ENCODE measurements at places on chromosomes 11 and 22.
A peak's percentile ranks its signal among the peaks of the same experiment; 100 is the strongest.

GRCh38 chr11:12765428-12765827 lies 91.2 kb downstream of the TEAD1 start:
- H3K4me1 ChIP-seq: peaks cover 2% of the 10 kb centered on the region
- no peaks in the 10 kb centered on the region for H3K36me3 ChIP-seq
- DNase-seq: no peak
- H3K27ac ChIP-seq: no peak overlapping the region
- no peak overlapping the region for H3K4me3 ChIP-seq
- H3K27me3 ChIP-seq: peaks cover 12% of the 10 kb centered on the region

GRCh38 chr11:65485920-65486219 lies 13.0 kb upstream of the MALAT1 start:
- DNase-seq: no peak
- no peak overlapping the region for H3K27ac ChIP-seq
- no peak overlapping the region for H3K4me3 ChIP-seq
- peaks cover 6% of the 10 kb centered on the region for H3K27me3 ChIP-seq

DNA sequence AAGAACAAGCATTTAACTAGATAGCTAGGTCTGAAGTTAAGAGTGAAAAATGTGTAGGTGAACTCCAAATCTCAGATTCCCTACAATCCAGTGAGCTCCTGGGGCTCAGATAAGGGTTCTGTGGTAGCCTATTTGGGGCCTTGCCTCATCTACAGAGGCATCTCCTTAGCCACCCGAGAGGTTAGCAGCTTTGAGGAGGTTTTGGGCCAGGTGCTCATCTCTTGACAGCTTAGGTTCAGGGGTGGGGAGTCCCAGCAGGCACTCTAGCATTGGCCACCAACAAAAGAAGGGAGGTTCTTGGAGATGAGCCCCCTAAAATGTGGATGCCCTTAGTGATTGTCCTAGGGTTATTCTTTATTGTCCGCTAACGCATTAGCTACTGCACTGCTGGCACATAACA lies 184.4 kb upstream of the B3GAT1 start:
- H3K27me3 ChIP-seq: peaks cover 26% of the 10 kb centered on the region
- no peaks in the 10 kb centered on the region for H3K36me3 ChIP-seq
- H3K4me3 ChIP-seq: no peak overlapping the region
- H3K4me1 ChIP-seq: no peaks in the 10 kb centered on the region
- H3K27ac ChIP-seq: no peak overlapping the region
- DNase-seq: no peak

- H3K4me1 ChIP-seq: no peaks in the 10 kb centered on the region
- no peaks in the 10 kb centered on the region for H3K27me3 ChIP-seq
- no peaks in the 10 kb centered on the region for H3K36me3 ChIP-seq
- H3K4me3 ChIP-seq: no peak overlapping the region
These were observed 189.8 kb downstream of the SOX6 start for GRCh38 chr11:16166571-16166970.

- DNase-seq: no peak
- no peak overlapping the region for H3K27ac ChIP-seq
- peaks cover 59% of the 10 kb centered on the region for H3K27me3 ChIP-seq
- peaks cover 14% of the 10 kb centered on the region for H3K4me1 ChIP-seq
- H3K36me3 ChIP-seq: peaks cover 2% of the 10 kb centered on the region
These were observed 159 bp downstream of the FZD4 start for GRCh38 chr11:86955111-86955360.

- DNase-seq: no peak
- no peaks in the 10 kb centered on the region for H3K4me1 ChIP-seq
- H3K36me3 ChIP-seq: no peaks in the 10 kb centered on the region
These were observed 385.6 kb upstream of the LRRC4C start for GRCh38 chr11:41845066-41845465.

- H3K4me1 ChIP-seq: peaks cover 56% of the 10 kb centered on the region
- DNase-seq: no peak
- H3K36me3 ChIP-seq: peaks cover 77% of the 10 kb centered on the region
These were observed 8.1 kb downstream of the RRM1 start for GRCh38 chr11:4102711-4103110.

DNA sequence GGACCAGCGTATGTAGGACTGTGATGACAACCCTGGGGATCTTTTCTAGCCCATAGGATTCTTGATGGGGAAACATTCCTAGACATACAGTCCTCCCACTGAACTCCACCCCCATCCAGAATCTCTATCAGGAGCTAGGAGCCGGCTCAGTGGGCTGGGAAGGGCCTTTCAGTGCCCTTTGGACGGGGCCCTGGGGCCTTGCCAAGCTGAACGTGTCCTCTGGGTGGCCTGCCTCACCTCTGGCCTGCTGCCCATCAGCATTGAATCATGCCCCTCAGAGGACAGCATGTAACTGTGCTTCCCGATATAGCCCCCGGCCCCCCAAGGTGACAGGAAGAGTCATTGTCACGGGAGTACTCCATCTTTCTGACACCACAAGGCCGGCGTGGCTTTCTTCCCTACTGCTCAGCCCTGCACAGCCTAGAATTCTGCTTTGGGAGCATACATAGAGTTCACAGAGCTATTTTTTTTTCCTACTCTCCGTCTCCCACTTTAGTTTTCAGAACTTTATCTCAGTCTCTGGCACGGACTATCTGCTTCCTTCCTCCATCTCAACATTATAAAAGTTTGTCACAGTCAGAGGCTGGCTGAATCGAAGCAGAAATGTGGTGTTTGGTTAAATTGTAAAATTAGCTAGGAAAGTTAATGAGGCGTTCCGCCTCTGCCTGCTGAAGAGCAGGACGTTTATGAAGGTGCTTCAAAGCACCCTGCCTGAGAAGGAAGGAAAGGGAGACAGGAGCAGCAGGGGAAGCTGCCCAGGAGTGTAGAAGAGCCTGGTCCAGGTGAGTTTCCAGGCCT lies 111.9 kb downstream of the ZBTB16 start:
- no peaks in the 10 kb centered on the region for H3K27me3 ChIP-seq
- H3K4me3 ChIP-seq: no peak overlapping the region
- H3K27ac ChIP-seq: no peak overlapping the region
- no peaks in the 10 kb centered on the region for H3K36me3 ChIP-seq

- peaks cover 14% of the 10 kb centered on the region for H3K36me3 ChIP-seq
- no peak overlapping the region for H3K27ac ChIP-seq
- H3K27me3 ChIP-seq: no peaks in the 10 kb centered on the region
- no peak overlapping the region for H3K4me3 ChIP-seq
These were observed 25.8 kb downstream of the YDJC start for GRCh38 chr22:21603973-21604372.

DNA sequence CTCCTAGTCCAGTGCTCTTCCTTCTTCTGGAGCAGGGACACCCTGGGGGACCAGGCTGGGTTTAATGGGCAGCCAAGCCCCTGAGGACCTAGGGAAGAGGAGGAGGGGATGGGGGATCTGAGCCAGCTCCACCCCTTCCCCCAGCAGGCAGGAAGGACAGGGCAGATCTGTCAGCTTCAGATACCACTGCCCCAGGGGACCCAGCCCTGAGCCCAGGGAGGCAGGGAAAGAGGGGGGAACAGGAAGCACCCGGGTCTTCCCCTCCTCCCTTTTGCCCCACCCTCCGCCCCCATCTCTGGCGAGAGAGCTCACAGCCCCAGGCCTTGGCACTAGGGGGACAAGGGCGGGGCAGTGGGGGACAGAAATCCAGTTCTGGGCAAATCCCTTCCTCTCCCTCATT lies 11.7 kb upstream of the SOX10 start:
- H3K4me1 ChIP-seq: peaks cover 1% of the 10 kb centered on the region
- no peaks in the 10 kb centered on the region for H3K36me3 ChIP-seq
- DNase-seq: no peak
- no peak overlapping the region for H3K4me3 ChIP-seq

DNA sequence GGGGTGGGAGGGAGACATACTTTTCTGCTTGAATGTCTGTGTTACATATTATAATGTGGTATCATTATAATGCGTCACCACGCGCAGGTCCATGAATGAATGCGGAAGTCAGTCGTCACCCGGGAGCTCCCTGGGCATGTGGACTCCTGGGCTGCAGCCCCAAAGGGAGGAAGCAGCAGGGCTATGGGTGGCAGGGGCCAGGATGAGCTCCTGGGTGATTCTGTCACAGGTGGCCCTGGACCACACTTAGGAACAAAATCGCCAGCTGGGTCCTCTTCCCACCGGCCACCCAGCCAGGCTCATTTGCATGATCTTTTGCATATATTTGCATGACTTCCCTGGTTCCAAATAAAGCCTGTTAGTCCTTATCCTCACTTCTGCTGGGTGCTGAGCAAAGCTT lies 51.2 kb downstream of the KCNJ4 start:
- H3K4me3 ChIP-seq: no peak overlapping the region
- no peak for DNase-seq
- peaks cover 24% of the 10 kb centered on the region for H3K27me3 ChIP-seq
- H3K4me1 ChIP-seq: peaks cover 6% of the 10 kb centered on the region
- no peak overlapping the region for H3K27ac ChIP-seq

DNA sequence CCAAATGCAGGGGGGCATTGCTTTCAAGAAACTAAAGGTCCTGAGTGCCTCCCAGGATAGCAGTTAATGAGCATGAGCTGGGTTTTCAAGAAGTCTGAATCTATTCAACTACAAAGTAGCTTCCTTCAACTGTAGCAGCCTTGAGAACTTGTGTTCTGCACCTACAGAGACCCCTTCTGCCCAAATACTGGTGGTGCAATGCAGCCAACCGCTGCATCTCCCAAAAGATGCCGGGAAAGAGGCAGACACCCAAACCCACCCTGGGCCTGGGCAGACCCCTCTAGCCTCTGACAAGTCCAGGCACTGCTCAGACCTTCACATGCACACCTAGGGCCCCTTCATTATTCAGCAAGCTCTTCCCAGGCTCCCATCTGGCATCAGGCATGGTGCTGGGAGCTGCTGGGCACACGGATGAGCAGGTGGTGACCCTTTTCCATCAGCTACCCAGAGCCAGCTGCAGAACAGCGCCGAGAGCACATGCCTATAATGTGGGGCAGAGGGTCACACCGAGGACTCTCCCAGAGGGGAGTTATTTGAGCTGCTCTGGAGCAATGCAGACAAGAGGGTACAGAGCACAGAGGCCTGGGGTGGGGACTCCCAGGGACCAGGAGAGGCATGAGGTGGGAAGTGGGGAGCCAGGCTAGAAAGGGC lies 44.9 kb upstream of the ETS1 start:
- H3K36me3 ChIP-seq: peaks cover 2% of the 10 kb centered on the region
- H3K27me3 ChIP-seq: no peaks in the 10 kb centered on the region
- peaks cover 47% of the 10 kb centered on the region for H3K4me1 ChIP-seq
- no peak overlapping the region for H3K27ac ChIP-seq
- peak; percentile 49 for DNase-seq

- H3K4me3 ChIP-seq: no peak overlapping the region
- no peaks in the 10 kb centered on the region for H3K36me3 ChIP-seq
- no peak overlapping the region for H3K27ac ChIP-seq
- DNase-seq: no peak
- H3K4me1 ChIP-seq: no peaks in the 10 kb centered on the region
- peaks cover 4% of the 10 kb centered on the region for H3K27me3 ChIP-seq
These were observed 201.9 kb upstream of the PITPNB start for GRCh38 chr22:28120691-28121592.

DNA sequence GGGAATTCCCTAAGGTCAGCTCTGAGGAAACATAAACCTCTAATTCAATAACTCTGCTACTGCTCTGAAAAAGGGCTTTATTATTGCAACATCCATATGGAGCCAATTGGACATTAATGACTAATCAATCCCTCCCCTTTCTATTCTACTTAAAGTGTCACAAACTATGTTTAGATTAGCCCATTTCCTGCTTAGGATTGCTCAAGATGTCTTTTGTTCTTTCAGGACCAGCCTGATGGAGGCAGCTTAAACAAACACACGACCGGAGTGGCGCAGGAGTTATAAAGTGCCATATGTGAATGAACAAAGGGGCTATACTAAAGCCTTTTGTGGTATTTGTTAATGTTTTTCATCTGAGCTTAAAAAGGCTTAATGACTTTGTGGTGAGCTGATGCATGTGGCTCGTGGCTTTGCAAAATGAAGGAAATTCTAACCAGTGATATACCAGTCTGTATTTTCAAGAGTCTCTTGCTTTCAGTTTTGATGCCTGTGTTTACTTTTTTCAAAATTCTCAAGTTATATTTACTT lies 354.4 kb downstream of the SOX6 start:
- no peaks in the 10 kb centered on the region for H3K4me1 ChIP-seq
- no peaks in the 10 kb centered on the region for H3K36me3 ChIP-seq
- no peak overlapping the region for H3K27ac ChIP-seq
- no peak overlapping the region for H3K4me3 ChIP-seq
- DNase-seq: no peak
- H3K27me3 ChIP-seq: no peaks in the 10 kb centered on the region

- H3K4me3 ChIP-seq: no peak overlapping the region
- peaks cover 24% of the 10 kb centered on the region for H3K4me1 ChIP-seq
- no peak overlapping the region for H3K27ac ChIP-seq
- H3K36me3 ChIP-seq: no peaks in the 10 kb centered on the region
These were observed 48.0 kb downstream of the IGLL5 start for GRCh38 chr22:22935546-22936157.

DNA sequence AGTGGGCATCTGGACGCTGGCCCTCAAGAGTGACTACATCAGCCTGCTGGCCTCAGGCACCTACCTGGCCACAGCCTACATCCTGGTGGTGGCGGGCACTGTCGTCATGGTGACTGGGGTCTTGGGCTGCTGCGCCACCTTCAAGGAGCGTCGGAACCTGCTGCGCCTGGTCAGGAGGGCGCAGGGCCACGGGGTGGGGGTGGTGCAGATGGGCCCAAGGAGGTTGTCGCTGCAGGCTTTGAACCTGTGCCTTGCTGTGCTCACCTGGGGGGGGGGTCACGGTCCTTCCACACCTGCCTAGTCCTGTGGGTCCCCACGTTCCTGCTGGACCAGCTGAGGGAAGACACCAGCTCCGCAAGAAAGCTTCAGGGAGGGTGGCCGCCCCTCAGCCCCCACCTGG lies 3.5 kb downstream of the CD151 start:
- no peak overlapping the region for H3K4me3 ChIP-seq
- H3K4me1 ChIP-seq: peaks cover 23% of the 10 kb centered on the region
- DNase-seq: no peak
- no peak overlapping the region for H3K27ac ChIP-seq

- DNase-seq: no peak
- no peaks in the 10 kb centered on the region for H3K27me3 ChIP-seq
- peaks cover 94% of the 10 kb centered on the region for H3K4me1 ChIP-seq
- peak overlapping the region; percentile 29 for H3K4me3 ChIP-seq
- peaks cover 79% of the 10 kb centered on the region for H3K36me3 ChIP-seq
- H3K27ac ChIP-seq: peak overlapping the region; percentile 33
These were observed 7.4 kb downstream of the KMT2A start for GRCh38 chr11:118443590-118444218.

DNA sequence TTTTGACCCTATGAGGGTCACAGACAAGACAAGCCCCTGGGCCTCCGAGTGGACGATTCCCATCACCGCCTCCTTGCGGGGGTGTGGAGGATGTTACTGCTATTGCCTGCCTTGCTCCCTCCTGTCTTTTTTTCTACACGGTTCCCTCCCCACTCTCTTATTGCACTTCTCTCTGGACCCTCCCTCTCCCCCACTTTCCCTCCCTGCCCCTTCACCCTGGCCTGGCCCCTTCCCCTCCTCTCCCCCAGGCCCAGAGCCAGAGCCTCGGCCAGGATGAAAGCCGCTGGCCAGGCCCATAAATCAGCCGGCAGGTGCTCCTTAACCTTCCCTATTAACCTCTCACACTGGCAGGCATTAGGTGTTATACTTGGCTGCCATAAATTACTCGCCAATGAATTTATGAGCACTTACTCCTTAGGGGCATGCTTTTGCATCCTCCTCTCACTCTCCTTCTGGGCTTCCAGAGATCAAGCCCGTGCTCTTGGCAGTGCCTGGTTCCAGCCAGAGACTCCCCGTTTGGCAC lies 18.3 kb upstream of the ALX4 start:
- DNase-seq: no peak
- peaks cover 64% of the 10 kb centered on the region for H3K27me3 ChIP-seq
- no peak overlapping the region for H3K4me3 ChIP-seq

- H3K27ac ChIP-seq: no peak overlapping the region
- peaks cover 50% of the 10 kb centered on the region for H3K4me1 ChIP-seq
- H3K4me3 ChIP-seq: no peak overlapping the region
- H3K27me3 ChIP-seq: no peaks in the 10 kb centered on the region
- peaks cover 2% of the 10 kb centered on the region for H3K36me3 ChIP-seq
- no peak for DNase-seq
These were observed 32.4 kb upstream of the ETS1 start for GRCh38 chr11:128619540-128620308.
